ENCODE measurements at places on chromosomes 3 and 15. TPM values are rescaled to one million over a fixed set of nuclear protein-coding genes. Genes with fewer than 3 reads are reported as not detected.

The RASA2 gene
- 16.0 TPM for total RNA-seq

The NPAP1 gene
- not detected for total RNA-seq

The ADGRG7 gene
- not detected for total RNA-seq

DNA sequence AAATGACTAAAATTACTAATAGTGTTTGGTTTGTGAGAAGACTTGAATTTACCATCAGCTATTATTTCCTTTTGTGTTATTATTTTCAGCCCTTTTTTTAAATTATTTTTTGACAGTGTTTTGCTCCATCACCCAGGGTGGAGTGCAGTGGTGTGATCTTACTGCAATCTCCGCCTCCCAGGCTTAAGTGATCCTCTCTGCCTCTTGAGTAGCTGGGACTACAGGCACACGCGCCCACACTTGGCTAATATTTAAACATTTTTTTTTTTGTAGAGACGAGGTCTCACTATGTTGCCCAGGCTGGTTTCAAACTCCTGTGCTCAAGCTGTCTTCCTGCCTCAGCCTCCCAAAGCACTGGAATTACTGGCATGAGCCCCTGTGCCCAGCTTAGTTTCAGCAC is 31.7 kb upstream of the UTS2B start:
- no peak for DNase-seq

GRCh38 chr3:176954517-176954916 is 242.8 kb downstream of the TBL1XR1 start:
- DNase-seq, result no peak

All from A172 (cell line).